H1 (cell line): ENCODE measurements at places on chromosomes 11 and 22.
A peak's percentile ranks its signal among the peaks of the same experiment; 100 is the strongest.

DNA sequence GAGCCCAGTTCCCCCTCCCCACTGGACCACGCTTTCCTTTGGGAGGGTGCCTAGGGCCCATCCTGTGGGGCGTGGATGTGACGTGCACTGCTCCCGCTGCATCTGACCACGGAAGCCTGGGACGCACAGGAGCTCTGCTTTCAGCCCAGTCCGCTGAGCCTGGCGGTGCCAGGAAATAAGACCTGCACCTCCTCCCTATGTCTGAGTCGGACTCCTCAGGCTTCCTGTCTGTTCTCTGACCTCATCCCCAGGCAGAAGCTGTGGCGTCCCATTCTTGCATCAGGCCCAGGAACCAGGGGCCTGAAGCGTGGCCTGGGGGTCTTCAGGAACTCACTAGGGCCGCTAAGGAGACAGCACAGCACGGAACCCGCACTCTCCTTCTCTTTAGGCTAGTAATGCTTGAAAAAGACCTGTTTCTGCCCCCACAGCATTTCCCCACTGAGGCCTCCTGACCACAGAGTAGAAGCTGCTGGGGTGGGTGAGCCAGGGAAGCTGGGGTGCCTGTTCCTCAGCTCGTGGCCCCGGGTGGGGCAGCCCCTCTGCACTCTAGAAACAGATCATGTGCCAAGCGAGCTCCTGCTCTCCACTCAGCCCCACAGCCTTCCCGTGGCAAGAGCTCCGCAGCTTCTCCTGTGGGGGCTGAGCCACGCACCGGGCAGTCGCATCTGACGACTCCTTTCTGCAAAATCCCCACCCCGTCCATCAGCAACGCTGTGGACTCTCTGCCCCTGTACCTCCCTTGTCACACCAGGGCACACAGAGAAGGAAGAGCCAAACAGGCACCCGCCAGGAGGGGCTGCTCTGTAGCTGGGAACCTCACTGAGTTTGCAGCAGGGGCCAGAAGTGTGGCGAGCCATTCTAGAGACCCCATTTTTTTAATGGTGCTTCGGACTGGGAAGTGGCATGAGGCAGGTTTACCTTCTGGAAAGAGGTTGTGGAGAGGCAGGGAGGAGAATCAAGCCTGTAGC is 22.6 kb downstream of the MOV10L1 start:
- no peak overlapping the region for H3K4me3 ChIP-seq
- DNase-seq, result no peak
- no peak overlapping the region for H3K27ac ChIP-seq
- H3K36me3 ChIP-seq, result no peaks in the 10 kb centered on the region
- no peaks in the 10 kb centered on the region for H3K4me1 ChIP-seq

GRCh38 chr22:20926243-20926642 is 9.0 kb downstream of the CRKL start:
- H3K4me1 ChIP-seq, result no peaks in the 10 kb centered on the region
- no peaks in the 10 kb centered on the region for H3K36me3 ChIP-seq
- no peaks in the 10 kb centered on the region for H3K27me3 ChIP-seq
- no peak for DNase-seq
- H3K27ac ChIP-seq, result no peak overlapping the region

GRCh38 chr11:91047882-91048281 is 825.0 kb upstream of the CHORDC1 start:
- no peak overlapping the region for H3K27ac ChIP-seq
- no peaks in the 10 kb centered on the region for H3K27me3 ChIP-seq
- DNase-seq, result no peak
- no peaks in the 10 kb centered on the region for H3K36me3 ChIP-seq
- H3K4me1 ChIP-seq, result peaks cover 5% of the 10 kb centered on the region; the same call in 1 of the 2 replicates

DNA sequence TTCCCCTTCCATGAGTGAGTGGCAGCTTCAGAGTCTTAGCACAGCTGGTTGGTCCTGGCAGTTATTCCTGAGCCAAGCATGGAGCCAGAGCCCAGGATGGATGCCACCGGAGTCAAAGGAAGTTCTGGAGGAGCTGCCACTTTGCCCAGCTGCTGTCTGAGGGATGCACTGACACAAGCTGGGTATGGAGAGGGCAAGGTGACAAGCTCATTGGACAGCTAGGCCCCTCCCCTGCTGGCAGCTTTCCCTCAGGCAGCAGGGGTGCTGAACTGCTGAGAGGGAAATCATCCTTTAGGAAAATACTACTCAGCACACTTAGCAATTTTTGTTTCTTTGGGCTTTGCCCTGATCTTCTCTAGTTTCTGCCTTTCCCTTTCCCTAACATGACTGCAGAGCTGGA is 99.3 kb upstream of the SESN3 start:
- H3K27me3 ChIP-seq, result no peaks in the 10 kb centered on the region
- no peak for DNase-seq
- H3K27ac ChIP-seq, result no peak overlapping the region
- no peaks in the 10 kb centered on the region for H3K4me1 ChIP-seq
- no peak overlapping the region for H3K4me3 ChIP-seq

GRCh38 chr22:38080850-38081635 is 2.9 kb downstream of the SLC16A8 start:
- no peak overlapping the region for H3K27ac ChIP-seq
- no peak for DNase-seq
- H3K4me3 ChIP-seq, result peak overlapping the region; percentile 24
- H3K4me1 ChIP-seq, result no peaks in the 10 kb centered on the region
- H3K36me3 ChIP-seq, result no peaks in the 10 kb centered on the region

- DNase-seq, result no peak
- no peaks in the 10 kb centered on the region for H3K36me3 ChIP-seq
- no peak overlapping the region for H3K27ac ChIP-seq
- no peaks in the 10 kb centered on the region for H3K4me1 ChIP-seq
Measured at GRCh38 chr11:1081601-1082311, 7.1 kb downstream of the MUC2 start.

- no peak for DNase-seq
- H3K36me3 ChIP-seq, result peaks cover 22% of the 10 kb centered on the region
- no peaks in the 10 kb centered on the region for H3K27me3 ChIP-seq
- H3K4me1 ChIP-seq, result peaks cover 31% of the 10 kb centered on the region
- no peak overlapping the region for H3K27ac ChIP-seq
Measured at GRCh38 chr11:64253481-64253880, 2.2 kb downstream of the PLCB3 start.

GRCh38 chr11:16831316-16832192 is 93.1 kb downstream of the C11orf58 start:
- no peaks in the 10 kb centered on the region for H3K36me3 ChIP-seq
- no peak for DNase-seq
- H3K27ac ChIP-seq, result no peak overlapping the region
- H3K4me3 ChIP-seq, result no peak overlapping the region
- no peaks in the 10 kb centered on the region for H3K27me3 ChIP-seq

- no peaks in the 10 kb centered on the region for H3K36me3 ChIP-seq
- no peak overlapping the region for H3K27ac ChIP-seq
- peak; percentile 71 for DNase-seq
- H3K27me3 ChIP-seq, result peaks cover 57% of the 10 kb centered on the region
Measured at GRCh38 chr11:107591378-107592230, 657 bp downstream of the ELMOD1 start.

DNA sequence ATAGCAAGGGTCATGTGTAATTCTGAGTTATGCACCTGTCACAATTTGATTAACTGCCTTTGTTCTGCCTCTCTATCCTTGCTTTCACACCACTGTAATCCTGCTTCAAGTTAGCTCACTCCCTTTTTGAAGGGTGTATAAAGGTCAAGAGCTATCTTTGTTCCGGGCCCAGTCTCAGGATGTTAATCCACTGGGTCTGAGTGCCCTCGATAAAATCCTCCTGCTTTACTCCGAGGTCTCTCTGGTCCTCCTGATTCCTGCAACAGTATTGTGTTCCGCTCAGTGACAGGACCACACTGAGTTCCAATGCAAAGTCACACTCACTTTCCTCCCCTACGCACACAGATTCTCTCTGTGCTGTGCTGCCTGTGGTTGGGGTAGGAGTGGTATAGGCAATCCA is 186.5 kb downstream of the DYNC2H1 start:
- no peaks in the 10 kb centered on the region for H3K4me1 ChIP-seq
- H3K36me3 ChIP-seq, result peaks cover 15% of the 10 kb centered on the region; the same call in 1 of the 2 replicates
- no peak overlapping the region for H3K4me3 ChIP-seq
- DNase-seq, result no peak

- H3K4me1 ChIP-seq, result peaks cover 9% of the 10 kb centered on the region
- H3K27ac ChIP-seq, result no peak overlapping the region
- peak; percentile 29 for DNase-seq
- no peaks in the 10 kb centered on the region for H3K27me3 ChIP-seq
- no peaks in the 10 kb centered on the region for H3K36me3 ChIP-seq
- no peak overlapping the region for H3K4me3 ChIP-seq
Measured at GRCh38 chr11:91804042-91804441, 420.6 kb upstream of the FAT3 start.

DNA sequence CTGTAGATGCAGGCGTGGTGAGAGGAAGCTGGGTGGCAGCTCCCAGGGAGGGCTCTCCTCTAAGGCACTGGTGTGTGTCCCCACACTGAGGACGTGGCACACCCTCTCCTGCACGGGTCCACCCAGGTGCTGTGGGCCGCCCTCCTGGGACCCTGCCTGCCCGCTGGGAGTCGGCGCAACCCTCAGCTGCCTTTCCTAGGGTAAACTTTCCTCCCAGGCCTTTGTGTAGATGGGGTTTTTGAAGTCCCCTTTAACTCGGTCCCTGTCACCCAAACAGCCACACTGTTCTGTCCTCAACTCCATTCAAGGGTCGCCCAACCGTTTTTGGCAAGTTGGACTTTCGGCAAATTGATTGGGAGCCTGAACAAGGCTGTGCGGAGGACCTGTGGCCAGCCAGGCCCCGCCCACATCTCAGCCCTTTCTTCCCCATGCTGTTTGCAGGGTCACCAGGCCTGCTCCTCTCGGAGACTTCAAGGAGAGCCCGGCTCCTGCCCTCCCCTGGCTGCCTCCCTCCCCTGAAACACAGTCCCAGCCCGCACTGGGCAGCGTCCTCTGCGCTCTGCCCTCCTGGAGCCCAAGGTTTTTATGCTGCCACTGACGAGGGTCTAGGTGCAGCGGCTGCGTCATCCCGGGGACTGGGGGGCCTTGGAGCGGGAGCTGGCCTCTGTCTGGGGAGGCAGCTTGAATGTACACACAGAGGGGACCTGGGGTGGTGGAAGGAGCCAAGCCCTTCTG is 1126.2 kb downstream of the BRD1 start:
- H3K27me3 ChIP-seq, result no peaks in the 10 kb centered on the region
- no peaks in the 10 kb centered on the region for H3K4me1 ChIP-seq
- H3K4me3 ChIP-seq, result no peak overlapping the region
- no peak for DNase-seq
- H3K27ac ChIP-seq, result no peak overlapping the region

DNA sequence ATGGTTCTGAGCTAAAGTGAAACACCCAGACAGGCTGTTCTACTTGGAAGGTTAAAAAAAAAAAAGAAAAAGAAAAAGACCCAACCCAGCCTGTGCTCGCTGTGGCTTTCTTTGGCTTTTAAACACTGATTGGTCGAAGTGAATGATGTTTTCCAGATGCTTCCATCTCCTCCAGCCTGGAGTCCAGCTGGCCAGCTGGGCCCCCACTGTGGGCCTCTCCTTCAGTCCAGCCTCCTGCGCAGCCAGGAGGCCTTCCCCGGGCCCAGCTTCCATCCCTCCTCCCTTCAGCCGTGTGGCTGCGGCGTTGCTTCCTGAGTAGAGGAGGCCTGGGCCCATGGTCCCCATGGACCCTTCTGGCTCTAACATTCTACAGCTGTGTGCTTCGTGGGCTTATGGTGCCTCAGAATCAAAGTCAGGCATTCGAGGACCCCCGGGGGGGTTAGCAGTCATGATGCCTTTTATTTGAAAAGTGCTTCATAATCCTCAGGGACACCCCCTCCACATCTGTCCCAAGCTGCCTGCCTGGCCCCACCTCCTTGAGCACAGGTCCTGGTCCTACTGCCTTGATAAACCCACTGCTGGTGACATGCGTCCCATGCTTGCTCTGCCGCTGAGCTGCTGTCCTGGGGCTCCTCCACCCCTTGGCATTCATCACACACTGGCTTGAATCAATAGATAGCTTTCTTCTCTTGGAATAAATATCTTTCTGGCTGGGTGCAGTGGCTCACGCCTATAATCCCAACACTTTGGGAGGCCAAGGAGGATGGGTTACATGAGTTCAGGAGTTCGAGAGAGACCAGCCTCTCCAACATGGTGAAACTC is 42.2 kb upstream of the FBLN1 start:
- H3K4me3 ChIP-seq, result no peak overlapping the region
- no peak for DNase-seq
- no peaks in the 10 kb centered on the region for H3K36me3 ChIP-seq
- H3K27ac ChIP-seq, result no peak overlapping the region
- H3K27me3 ChIP-seq, result no peaks in the 10 kb centered on the region; the same call in 1 of the 2 replicates
- H3K4me1 ChIP-seq, result peaks cover 1% of the 10 kb centered on the region; the same call in 1 of the 2 replicates

DNA sequence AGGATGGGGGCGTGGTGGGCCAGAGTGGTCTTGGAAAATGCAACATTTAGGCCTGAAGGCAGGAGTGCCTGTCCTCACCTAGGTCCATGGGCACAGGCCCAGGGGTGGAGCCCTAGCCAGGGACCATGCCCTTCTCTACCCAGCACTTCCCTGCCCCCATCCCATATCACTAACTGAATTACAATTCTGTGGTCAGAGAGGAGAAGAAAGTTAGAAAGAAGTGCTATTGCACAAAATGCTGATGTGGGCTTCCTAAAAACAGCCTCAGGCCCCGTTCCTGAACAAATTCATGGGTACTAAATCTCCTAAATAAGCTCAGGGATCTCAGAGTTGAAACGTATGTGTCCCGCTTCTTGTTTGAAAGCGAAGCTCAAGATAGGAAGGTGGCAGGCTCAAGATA is 3.5 kb upstream of the ASRGL1 start:
- H3K27ac ChIP-seq, result no peak overlapping the region
- H3K27me3 ChIP-seq, result peaks cover 7% of the 10 kb centered on the region; the same call in 1 of the 2 replicates
- H3K4me3 ChIP-seq, result no peak overlapping the region
- DNase-seq, result no peak
- no peaks in the 10 kb centered on the region for H3K4me1 ChIP-seq

GRCh38 chr11:16536513-16536912 is 180.2 kb upstream of the SOX6 start:
- H3K36me3 ChIP-seq, result no peaks in the 10 kb centered on the region
- no peaks in the 10 kb centered on the region for H3K27me3 ChIP-seq
- no peaks in the 10 kb centered on the region for H3K4me1 ChIP-seq
- DNase-seq, result no peak

DNA sequence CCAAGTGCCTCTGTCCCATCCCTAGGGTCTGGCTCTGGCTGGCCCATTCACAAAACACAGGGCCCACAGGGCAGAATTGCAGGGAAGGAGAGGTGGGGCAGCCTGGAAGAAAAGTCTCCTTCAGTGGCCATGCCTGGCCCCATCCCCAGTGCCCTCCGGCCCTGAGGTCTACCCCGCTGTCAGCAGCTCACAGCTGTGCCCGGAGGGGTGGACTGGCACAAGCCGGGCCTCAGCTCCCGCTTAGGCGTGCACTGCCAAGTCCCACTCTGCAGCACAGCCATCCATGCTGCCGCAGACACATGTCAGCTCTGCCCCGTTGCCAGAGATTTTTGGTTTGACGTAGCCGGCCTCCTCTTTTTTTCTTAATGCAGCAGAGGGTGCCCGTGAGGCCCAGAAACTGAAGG is 3.9 kb upstream of the SCN2B start:
- no peak overlapping the region for H3K27ac ChIP-seq
- no peaks in the 10 kb centered on the region for H3K27me3 ChIP-seq
- peaks cover 14% of the 10 kb centered on the region for H3K4me1 ChIP-seq
- peak overlapping the region; percentile 10; the same call in 1 of the 2 replicates for H3K4me3 ChIP-seq

GRCh38 chr11:57479911-57480310 is 19.6 kb downstream of the RTN4RL2 start:
- peaks cover 32% of the 10 kb centered on the region for H3K4me1 ChIP-seq
- no peak overlapping the region for H3K4me3 ChIP-seq
- no peaks in the 10 kb centered on the region for H3K36me3 ChIP-seq

- H3K4me1 ChIP-seq, result no peaks in the 10 kb centered on the region
- peak; percentile 34 for DNase-seq
- H3K27me3 ChIP-seq, result no peaks in the 10 kb centered on the region
- H3K36me3 ChIP-seq, result no peaks in the 10 kb centered on the region
- no peak overlapping the region for H3K27ac ChIP-seq
Measured at GRCh38 chr22:37316875-37317371, 34.6 kb downstream of the CYTH4 start.
